Naive thymus-derived CD4-positive, alpha-beta T cell (primary cell): ENCODE measurements at places on chromosomes 12 and 14. TPM values are rescaled to one million over a fixed set of nuclear protein-coding genes. Genes with fewer than 3 reads are reported as not detected.

The C14orf39 gene
- not detected for total RNA-seq

- H3K27me3 ChIP-seq: no peaks in the 10 kb centered on the region
- H3K36me3 ChIP-seq: no peaks in the 10 kb centered on the region
- H3K4me3 ChIP-seq: no peak overlapping the region
Observed at GRCh38 chr12:122855928-122856831, 20.9 kb downstream of the HIP1R start.

GRCh38 chr12:23813206-23813605 is 136.3 kb downstream of the SOX5 start:
- no peaks in the 10 kb centered on the region for H3K4me1 ChIP-seq
- no peaks in the 10 kb centered on the region for H3K36me3 ChIP-seq
- H3K27me3 ChIP-seq: no peaks in the 10 kb centered on the region
- no peak overlapping the region for H3K27ac ChIP-seq
- DNase-seq: no peak
- no peak overlapping the region for H3K4me3 ChIP-seq

- no peaks in the 10 kb centered on the region for H3K27me3 ChIP-seq
- no peaks in the 10 kb centered on the region for H3K36me3 ChIP-seq
- DNase-seq: no peak
- no peaks in the 10 kb centered on the region for H3K4me1 ChIP-seq
Observed at GRCh38 chr12:102408487-102409297, 71.7 kb downstream of the IGF1 start.

DNA sequence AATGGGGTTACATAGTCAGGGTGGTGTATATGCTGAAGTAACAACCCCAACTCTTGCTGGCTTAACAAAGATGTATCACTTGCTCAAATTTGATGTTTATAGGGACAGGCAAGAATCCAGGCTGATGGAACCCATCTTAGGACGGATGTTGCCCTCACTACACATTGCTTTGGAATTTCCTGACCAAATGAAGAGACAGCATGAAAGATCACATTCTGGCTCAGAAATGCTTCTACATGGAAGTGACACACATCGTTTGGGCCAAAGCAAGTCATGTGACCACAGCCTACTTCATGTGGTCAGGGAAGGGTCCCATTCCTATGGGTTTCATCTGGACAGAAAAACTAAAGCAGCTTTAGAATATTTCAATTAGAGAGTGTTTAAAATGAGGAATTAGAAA is 345.8 kb downstream of the TMEM132D start:
- no peak overlapping the region for H3K4me3 ChIP-seq
- DNase-seq: no peak
- no peak overlapping the region for H3K27ac ChIP-seq

GRCh38 chr14:30521899-30522736 is 36.8 kb upstream of the G2E3 start:
- no peak overlapping the region for H3K4me3 ChIP-seq
- no peaks in the 10 kb centered on the region for H3K36me3 ChIP-seq
- no peaks in the 10 kb centered on the region for H3K27me3 ChIP-seq
- H3K4me1 ChIP-seq: peaks cover 4% of the 10 kb centered on the region

The KRT74 gene
- 0.72 TPM for total RNA-seq

DNA sequence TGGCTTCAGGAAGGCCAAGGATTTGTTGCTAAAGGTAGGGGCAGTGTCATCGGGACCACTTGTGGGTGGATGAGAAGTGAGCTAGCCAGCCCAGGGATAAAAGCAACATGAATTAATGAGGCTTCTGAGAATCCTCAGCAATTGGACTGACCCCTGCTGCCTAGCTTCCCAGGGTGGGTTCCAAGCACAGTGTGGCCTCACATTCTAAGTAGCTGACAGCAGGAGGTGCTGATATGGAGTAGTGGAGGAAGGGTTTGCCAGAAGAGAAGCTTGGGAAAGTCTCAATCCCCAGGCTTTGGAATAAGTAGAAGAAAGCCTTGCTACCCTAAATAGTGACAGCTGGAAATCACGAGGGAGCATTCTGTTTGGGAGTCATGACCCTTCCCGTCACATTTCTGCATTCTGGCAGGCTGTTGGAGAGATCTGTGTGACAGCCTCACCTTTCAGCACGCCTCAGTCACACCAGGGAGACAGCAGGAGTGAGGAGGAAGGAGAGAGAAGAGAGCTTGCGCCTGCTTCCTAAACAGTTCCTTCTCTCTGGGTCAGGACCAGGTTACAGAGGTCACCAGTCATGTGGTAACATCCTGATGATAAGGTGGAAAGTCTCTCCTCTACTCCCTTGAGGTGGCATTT is 31.2 kb downstream of the DACT1 start:
- no peaks in the 10 kb centered on the region for H3K27me3 ChIP-seq
- H3K4me1 ChIP-seq: no peaks in the 10 kb centered on the region
- H3K4me3 ChIP-seq: no peak overlapping the region
- no peaks in the 10 kb centered on the region for H3K36me3 ChIP-seq

The CCDC88C gene
- total RNA-seq: 277 TPM

The GPRC5D gene
- total RNA-seq: not detected

- no peaks in the 10 kb centered on the region for H3K36me3 ChIP-seq
- no peak overlapping the region for H3K27ac ChIP-seq
- no peak for DNase-seq
- no peak overlapping the region for H3K4me3 ChIP-seq
Observed at GRCh38 chr14:73460691-73461127, 2.4 kb upstream of the NUMB start.

The HELB gene
- 59.2 TPM for total RNA-seq

DNA sequence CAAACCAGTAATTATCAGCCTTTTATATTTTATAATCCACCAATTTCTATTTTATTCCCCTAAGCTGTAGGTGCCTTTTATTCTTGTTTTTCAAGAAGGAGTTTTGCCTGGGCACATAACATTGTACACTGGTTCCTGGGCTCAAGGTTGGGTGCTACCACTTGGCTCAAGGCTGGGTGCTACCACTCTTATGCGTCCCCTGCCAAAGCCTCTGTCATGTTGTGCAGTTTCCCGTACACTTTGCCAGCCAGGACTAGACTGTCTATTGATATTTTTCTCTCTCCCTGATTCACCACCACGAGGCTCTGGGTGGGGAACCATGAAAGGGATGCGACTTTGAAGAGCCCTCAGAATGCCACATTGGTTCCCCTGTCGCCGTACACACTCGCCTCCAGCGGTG is 52.5 kb upstream of the VASH1 start:
- H3K4me3 ChIP-seq: no peak overlapping the region
- DNase-seq: no peak
- no peak overlapping the region for H3K27ac ChIP-seq

The GPR137C gene
- 0.27 TPM for total RNA-seq

GRCh38 chr14:85565862-85566296 is 35.9 kb downstream of the FLRT2 start:
- H3K36me3 ChIP-seq: no peaks in the 10 kb centered on the region
- no peaks in the 10 kb centered on the region for H3K27me3 ChIP-seq
- H3K4me1 ChIP-seq: no peaks in the 10 kb centered on the region
- H3K4me3 ChIP-seq: no peak overlapping the region

The FAM186B gene
- total RNA-seq: 0.23 and 0.31 TPM in 2 replicates

GRCh38 chr14:53190938-53191337 is 37.8 kb upstream of the DDHD1 start:
- H3K27ac ChIP-seq: no peak overlapping the region
- no peaks in the 10 kb centered on the region for H3K27me3 ChIP-seq
- no peak for DNase-seq

DNA sequence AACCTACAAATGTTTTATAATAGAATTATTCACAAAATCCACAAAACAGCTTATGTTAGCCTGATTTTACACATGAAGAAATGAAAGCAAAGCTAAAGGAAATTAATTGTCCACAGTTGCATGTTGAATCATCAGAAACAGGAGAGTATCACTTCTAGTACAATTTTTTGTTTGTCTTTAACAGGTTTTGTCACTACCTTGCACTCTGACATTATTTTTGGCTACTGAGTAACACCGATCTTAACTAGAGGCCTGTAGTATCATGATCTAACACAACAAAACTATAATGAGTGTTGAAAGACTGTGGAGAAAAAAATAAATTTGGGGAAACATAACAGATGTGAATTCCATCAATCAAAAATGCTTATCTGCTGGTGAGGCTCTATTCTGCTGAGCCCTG is 60.1 kb downstream of the TAOK3 start:
- H3K36me3 ChIP-seq: no peaks in the 10 kb centered on the region
- H3K27me3 ChIP-seq: no peaks in the 10 kb centered on the region
- no peaks in the 10 kb centered on the region for H3K4me1 ChIP-seq
- DNase-seq: no peak

The FOXN4 gene
- total RNA-seq: not detected

The NGB gene
- not detected for total RNA-seq

DNA sequence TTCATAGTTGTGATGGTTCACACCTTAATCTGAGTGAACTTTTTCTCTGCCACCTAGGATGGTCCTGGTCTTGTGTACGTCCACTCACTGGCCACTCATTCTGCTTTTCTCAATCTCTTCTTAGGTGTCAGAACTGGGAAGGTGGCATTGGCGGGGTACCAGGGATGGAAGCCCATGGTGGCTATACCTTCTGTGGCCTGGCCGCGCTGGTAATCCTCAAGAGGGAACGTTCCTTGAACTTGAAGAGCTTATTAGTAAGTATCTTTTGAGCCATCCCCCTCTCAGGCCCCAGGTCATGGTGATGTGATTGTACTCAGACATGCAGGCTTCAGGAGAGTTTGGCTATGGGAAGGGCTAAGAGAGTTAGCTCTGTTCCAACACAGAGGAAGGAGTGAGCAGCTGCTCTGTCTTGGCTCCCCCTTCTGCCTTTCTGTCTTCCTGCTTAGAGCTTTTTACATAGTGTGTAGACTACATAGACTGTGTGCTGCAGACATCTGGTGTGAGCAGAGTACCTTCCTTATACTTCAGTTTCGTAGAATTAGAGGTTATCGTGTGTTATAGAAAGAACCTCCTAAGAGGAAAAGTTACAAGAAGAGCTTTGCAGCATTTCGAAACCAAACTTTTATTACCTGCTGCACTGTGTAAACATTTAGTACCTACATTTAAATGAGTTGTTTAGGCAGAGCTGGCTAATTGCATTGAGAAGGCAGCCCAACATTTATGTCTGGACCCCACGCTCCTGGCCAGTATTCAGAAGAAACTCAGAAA is 54.2 kb downstream of the FNTB start:
- H3K4me3 ChIP-seq: no peak overlapping the region
- DNase-seq: no peak
- no peak overlapping the region for H3K27ac ChIP-seq
- H3K4me1 ChIP-seq: no peaks in the 10 kb centered on the region
- H3K27me3 ChIP-seq: no peaks in the 10 kb centered on the region

The RNF212B gene
- total RNA-seq: not detected

The CACNA2D4 gene
- total RNA-seq: 9.5 TPM

GRCh38 chr12:94592080-94592479 is 58.3 kb downstream of the TMCC3 start:
- no peak overlapping the region for H3K27ac ChIP-seq
- no peak overlapping the region for H3K4me3 ChIP-seq
- DNase-seq: no peak
- H3K27me3 ChIP-seq: no peaks in the 10 kb centered on the region
- H3K36me3 ChIP-seq: no peaks in the 10 kb centered on the region
- no peaks in the 10 kb centered on the region for H3K4me1 ChIP-seq

DNA sequence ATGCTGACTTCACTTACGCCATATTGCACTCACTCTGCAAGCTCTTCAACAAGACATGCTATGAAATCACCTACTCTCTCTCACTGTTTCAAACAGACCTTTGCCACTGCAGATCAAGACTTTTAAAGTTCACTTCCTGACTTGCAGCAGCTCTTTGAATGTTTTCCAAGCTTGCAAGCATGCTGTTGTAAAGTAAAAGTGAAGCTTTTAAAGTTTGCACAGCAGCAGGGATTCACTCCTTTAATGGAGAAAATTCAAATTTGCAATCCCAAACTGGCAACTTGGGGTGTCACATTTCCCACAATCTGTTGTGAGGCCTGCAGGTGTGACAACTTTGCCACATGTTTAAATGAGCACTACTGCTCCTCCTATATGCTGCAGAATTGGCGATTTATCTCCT is 270.9 kb downstream of the ALX1 start:
- DNase-seq: no peak
- no peaks in the 10 kb centered on the region for H3K4me1 ChIP-seq
- H3K27me3 ChIP-seq: no peaks in the 10 kb centered on the region
- H3K36me3 ChIP-seq: no peaks in the 10 kb centered on the region

DNA sequence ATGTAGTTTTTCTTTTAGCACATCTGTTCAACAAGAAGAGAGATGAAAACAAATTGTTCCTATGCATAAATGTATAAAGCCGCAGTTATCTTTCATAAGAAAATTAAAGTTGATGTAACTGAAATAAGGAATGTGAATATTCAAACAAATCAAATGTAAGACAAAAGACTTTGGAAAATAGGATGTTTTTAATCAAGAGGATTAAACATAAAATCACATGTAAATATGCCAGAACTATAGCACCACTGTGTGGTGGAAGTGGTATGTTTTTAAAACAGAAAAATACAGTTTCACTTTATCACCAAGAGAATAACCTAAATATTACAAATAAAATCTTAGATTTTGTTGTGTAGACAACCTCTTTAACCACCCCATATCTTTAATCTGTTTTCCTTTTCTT is 40.4 kb downstream of the CAPS2 start:
- no peak overlapping the region for H3K4me3 ChIP-seq
- no peak for DNase-seq
- H3K4me1 ChIP-seq: no peaks in the 10 kb centered on the region
- H3K27ac ChIP-seq: no peak overlapping the region
- no peaks in the 10 kb centered on the region for H3K36me3 ChIP-seq

GRCh38 chr12:19288603-19289244 is 150.6 kb upstream of the AEBP2 start:
- no peak overlapping the region for H3K4me3 ChIP-seq
- no peak overlapping the region for H3K27ac ChIP-seq
- H3K27me3 ChIP-seq: no peaks in the 10 kb centered on the region
- H3K36me3 ChIP-seq: no peaks in the 10 kb centered on the region
- H3K4me1 ChIP-seq: no peaks in the 10 kb centered on the region

DNA sequence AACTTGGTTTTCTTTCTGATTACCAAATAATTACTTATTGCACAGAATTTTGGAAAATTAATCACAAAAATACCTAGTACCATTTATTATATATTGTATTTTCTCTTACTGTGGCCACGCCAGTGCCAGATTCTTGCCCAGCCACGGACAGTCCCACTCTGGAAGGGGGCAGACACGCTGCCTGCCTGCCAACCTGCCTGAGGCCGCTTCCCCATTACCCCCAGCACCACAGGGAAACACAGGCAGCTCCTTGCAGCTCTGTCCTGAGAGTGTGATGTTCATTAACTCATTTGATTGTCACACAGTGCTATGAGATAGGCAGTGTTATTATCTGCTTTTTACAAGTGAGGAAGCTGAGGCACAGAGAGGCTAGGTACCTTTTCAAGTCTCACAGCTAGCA is 46.8 kb downstream of the CACNA1C start:
- no peaks in the 10 kb centered on the region for H3K4me1 ChIP-seq
- no peak overlapping the region for H3K27ac ChIP-seq
- no peaks in the 10 kb centered on the region for H3K27me3 ChIP-seq
- no peak overlapping the region for H3K4me3 ChIP-seq
- DNase-seq: no peak
- no peaks in the 10 kb centered on the region for H3K36me3 ChIP-seq

GRCh38 chr12:106299202-106299774 is 3.2 kb upstream of the TCP11L2 start:
- H3K4me3 ChIP-seq: no peak overlapping the region
- no peak for DNase-seq
- no peak overlapping the region for H3K27ac ChIP-seq
- no peaks in the 10 kb centered on the region for H3K36me3 ChIP-seq
